ENCODE measurements at places on chromosomes 3 and 15.

DNA sequence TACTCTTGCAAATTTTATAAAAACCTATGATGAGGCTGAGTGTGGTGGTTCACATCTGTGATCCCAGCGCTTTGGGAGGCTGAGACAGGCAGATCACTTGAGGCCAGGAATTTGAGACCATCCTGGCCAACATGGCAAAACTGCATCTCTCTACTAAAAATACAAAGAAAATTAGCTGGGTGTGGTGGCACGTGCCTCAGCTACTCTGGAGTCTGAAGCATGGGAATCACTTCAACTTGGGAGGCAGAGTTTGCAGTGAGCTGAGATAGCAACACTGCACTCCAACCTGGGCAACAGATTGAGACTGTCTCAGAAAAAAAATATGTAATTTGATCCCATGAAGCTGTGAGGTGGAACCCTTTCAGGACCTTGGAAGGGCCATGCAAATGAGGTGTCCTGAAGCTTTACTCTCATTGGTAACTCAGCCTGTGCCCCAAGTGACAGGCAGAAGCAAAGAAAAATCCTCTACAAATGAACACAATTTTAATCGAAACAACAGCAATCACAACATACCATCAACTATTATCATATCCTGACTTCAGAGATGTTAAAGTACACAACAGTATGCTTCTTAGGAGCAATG, 84.6 kb upstream of the CDV3 start:
- ATAC-seq, result no peak

GRCh38 chr3:139909811-139910210, 25.2 kb upstream of the CLSTN2 start:
- no peak for ATAC-seq

DNA sequence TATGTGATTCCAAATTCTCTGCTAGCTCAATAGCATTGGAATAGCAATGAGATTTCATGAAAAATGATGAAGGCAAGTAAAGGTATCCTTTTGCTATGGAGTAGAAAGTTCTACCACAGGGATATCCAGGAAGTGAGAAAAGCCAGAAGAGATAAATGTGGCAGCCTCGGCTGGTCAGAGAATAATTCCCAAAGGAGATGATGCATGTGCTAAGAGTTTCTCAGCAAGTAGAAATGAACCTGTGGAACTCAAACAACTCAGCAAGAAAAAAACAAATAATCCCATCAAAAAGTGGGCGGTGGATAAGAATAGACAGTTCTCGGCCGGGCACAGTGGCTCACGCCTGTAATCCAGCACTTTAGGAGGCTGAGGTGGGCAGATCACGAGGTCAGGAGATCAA, 38.2 kb downstream of the ALS2CL start:
- no peak for ATAC-seq

DNA sequence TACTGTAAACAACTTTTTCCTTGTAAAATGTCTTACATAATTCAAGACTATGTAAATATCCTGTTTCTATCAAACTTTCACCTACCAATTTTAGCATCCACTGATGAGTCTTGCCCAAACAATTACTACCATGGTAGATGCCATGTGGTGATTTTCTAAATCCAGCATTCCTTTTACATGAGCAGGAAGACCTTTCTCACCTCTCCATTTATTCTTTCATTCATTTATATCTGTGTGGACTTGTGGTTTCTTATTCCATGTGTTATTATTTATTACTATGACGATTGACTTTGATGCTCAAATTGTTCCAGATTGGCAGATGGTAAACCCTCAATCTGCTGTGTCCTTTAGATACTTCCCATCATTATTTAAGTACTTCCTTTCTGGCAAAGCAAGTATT, 62.4 kb downstream of the IFT57 start:
- no peak for ATAC-seq

- no peak for ATAC-seq
Measured at GRCh38 chr15:100191161-100191560, 150.6 kb downstream of the ADAMTS17 start.

DNA sequence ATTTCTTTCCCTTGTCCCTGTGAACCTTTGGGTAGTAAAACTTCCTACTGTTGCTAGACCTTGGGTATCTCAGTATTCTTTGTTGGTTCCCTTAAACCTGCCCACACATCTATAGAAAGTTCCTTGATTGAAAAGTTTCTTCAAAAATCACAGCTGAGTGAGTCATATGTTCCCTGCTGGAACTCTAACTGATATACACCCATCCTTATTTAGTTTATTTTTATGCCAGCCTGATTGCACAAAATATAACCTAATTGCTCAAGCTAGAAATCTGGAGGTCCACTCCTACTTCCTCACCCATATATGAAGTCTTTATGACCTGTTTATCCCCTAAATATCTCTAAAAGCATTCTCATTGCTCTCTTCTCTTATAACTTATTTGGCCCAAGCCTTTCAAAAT, 13.7 kb upstream of the GJD2 start:
- no peak for ATAC-seq

DNA sequence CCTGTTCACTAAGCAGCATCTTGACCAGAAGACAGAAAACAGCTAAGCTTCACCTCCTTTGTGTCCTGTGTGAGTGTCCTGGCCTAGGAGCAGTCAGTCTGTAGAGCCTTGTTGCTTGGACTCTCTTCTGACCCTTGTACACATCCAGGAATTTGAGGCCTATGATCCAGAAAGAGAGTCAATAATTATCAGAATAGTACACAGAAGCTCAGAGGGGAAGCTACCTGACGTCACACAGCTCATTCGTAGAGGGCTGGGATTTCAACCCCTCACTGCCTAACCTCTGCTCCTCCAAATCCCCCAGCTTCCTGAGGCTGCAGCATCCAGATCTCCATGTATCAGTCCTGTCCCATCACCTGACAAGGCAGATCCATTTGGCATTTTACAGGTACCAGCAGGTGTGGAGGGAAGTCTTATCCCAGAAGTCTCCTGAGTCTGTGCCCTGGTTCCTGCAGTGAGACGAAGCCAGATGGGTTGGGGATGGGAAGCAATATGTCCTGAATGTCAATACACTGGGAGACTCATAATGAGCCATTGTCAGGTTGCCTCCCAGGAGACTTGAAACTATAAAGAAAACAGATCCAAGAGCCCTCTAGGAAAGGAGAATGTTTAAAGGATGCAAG, 203.1 kb downstream of the MINAR1 start:
- ATAC-seq, result no peak

All from activated CD4-positive, CD25-positive, alpha-beta regulatory T cell treated with anti-CD3 and anti-CD28 coated beads, Interleukin-2, amount 50 U/mL, for 24 hours (primary cell).